ENCODE measurements at places on chromosomes 7 and 10. TPM values are rescaled to one million over a fixed set of nuclear protein-coding genes. Genes with fewer than 3 reads are reported as not detected.

GRCh38 chr7:41110186-41110585 lies 592.7 kb downstream of the INHBA start:
- no peak overlapping the region for H3K27ac ChIP-seq
- no peaks in the 10 kb centered on the region for H3K4me1 ChIP-seq
- H3K36me3 ChIP-seq, result no peaks in the 10 kb centered on the region
- H3K4me3 ChIP-seq, result no peak overlapping the region

Gene PNLIPRP3
- total RNA-seq, result not detected

DNA sequence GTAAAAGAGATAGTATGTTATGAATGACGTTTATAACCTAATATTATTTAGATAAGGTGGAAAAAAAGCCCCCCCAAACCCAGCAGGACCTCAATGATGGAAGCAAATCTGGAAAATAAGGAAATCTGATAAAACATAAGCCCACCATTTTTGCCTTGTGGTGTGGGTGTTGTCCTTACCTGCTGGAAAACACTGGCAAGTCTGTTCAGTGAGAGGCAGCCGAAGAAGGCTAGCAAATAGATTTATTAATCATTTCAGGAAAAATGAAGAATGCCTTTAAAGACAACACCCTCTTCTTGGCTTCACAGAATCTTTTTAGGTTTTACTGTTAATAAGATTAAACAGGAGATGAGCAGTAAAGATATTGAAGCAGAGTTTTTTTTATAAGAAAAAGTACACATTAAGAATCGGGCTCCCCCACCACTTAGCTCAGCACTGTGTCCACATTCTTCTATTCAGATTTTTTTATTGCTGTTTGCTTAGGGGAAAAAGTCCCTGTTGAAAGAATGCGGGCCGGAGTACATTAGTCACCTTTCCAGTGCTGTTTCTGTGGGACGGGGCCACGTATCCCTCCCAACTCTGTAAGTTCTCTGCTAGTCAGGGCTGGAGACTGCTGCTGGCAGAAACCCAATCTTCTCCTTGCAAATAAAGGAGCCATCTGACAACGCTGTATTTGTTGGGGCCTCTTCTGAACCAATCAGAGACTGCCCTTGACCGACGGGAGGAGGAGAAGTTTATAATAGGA lies 104.1 kb downstream of the EVX1 start:
- DNase-seq, result no peak
- H3K4me3 ChIP-seq, result no peak overlapping the region
- no peaks in the 10 kb centered on the region for H3K36me3 ChIP-seq
- peaks cover 3% of the 10 kb centered on the region for H3K27me3 ChIP-seq
- no peak overlapping the region for H3K27ac ChIP-seq

GRCh38 chr7:13433946-13434345 lies 555.5 kb downstream of the ETV1 start:
- H3K27me3 ChIP-seq, result no peaks in the 10 kb centered on the region
- no peak overlapping the region for H3K27ac ChIP-seq
- no peak for DNase-seq
- no peaks in the 10 kb centered on the region for H3K4me1 ChIP-seq

DNA sequence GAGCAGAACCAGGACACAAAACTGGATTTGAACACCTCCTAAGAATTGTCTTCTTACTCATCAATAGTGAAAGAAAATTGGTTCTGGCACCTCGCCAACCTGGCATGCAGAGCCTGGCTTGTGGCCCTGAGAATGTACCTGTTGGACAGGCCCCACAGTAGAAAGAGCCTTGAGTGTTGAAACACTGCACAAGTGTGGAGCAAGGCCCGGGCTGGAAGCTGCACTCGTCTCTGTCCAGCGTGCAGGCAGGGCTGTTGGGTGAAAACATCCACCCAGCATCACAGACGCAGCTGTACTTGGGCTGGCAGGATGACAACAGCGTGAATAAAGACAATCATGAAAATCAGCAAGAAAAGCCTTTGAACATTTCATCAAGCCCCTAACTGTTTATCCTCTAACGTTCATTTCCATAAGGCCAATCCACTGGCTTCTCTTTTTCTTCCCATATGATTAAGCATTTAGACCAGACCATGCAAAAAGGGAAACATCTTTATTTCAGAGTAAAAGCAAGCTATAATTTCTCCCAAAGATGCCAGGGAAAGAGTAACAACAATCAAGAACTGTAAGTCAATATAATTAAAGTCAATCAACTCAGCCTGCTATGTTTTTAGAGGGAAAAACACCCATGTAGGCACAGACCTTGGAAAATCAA lies 15.6 kb downstream of the CUBN start:
- H3K4me3 ChIP-seq, result no peak overlapping the region
- no peak overlapping the region for H3K27ac ChIP-seq
- H3K36me3 ChIP-seq, result peaks cover 4% of the 10 kb centered on the region
- no peaks in the 10 kb centered on the region for H3K27me3 ChIP-seq

DNA sequence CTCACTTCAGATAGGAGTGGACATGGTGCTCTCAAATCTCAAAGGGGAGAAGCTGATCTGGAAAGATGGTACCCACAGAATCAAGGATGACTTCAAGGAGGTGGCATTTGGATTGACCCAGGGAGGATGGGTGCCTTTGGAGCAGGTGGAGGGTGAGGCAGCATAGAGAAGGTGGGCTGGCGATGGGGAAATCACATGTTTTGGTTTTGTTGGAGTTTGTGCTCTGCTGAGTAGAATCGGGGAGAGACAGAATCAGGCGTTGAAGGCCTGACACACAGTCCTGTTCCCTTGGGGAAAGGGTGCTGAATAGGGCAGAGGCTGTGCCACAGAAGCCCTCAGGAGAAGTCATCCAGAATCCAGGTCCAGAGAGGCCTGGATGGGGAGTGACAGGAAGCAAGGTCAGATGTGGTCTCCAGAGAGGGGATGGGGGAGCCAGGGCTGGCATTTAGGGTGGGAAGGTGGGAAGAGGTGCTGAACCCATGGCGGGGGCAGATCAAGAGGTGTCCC lies 291.1 kb downstream of the GLRX3 start:
- no peak overlapping the region for H3K27ac ChIP-seq
- H3K4me1 ChIP-seq, result no peaks in the 10 kb centered on the region
- no peak for DNase-seq
- H3K27me3 ChIP-seq, result no peaks in the 10 kb centered on the region
- H3K4me3 ChIP-seq, result no peak overlapping the region

GRCh38 chr10:58570979-58571378 lies 58.3 kb downstream of the BICC1 start:
- DNase-seq, result no peak
- H3K27me3 ChIP-seq, result no peaks in the 10 kb centered on the region
- no peak overlapping the region for H3K27ac ChIP-seq
- no peak overlapping the region for H3K4me3 ChIP-seq

Gene GFRA1
- not detected for total RNA-seq

DNA sequence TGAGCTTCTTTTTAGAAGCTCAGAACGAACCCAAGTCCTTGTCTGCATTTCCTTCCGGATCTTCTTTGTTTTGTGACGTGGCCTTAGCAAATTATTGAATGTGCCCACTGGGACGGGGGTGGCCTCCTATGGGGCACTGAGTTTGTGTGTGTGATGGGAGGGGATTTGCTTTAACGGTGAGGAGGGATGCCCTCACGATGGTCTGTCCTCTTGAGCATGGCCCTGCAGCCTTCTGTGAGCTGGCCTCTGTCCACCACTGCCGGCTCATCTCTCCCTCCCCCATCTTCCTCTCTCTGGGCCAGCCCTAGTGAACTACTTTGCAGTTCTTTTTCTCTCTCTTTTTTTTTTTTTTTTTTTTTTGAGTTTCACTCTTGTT lies 62.9 kb upstream of the MKRN1 start:
- no peak for DNase-seq
- H3K4me3 ChIP-seq, result no peak overlapping the region
- H3K27ac ChIP-seq, result no peak overlapping the region
- H3K27me3 ChIP-seq, result peaks cover 3% of the 10 kb centered on the region

Gene GPR85
- not detected for total RNA-seq

GRCh38 chr10:6819301-6819700 lies 239.2 kb upstream of the PRKCQ start:
- H3K4me1 ChIP-seq, result no peaks in the 10 kb centered on the region
- H3K27me3 ChIP-seq, result peaks cover 21% of the 10 kb centered on the region
- H3K4me3 ChIP-seq, result no peak overlapping the region
- H3K36me3 ChIP-seq, result no peaks in the 10 kb centered on the region
- no peak for DNase-seq
- no peak overlapping the region for H3K27ac ChIP-seq

GRCh38 chr7:6637544-6638229 lies 569 bp downstream of the ZNF316 start:
- peaks cover 32% of the 10 kb centered on the region for H3K4me1 ChIP-seq
- peak overlapping the region; percentile 82 for H3K4me3 ChIP-seq
- no peaks in the 10 kb centered on the region for H3K27me3 ChIP-seq
- peak overlapping the region; percentile 74 for H3K27ac ChIP-seq
- peaks cover 35% of the 10 kb centered on the region for H3K36me3 ChIP-seq

Gene CPED1
- total RNA-seq, result not detected

Measured in activated CD4-positive, alpha-beta memory T cell treated with anti-CD3 and anti-CD28 coated beads, Interleukin-2, amount 10 ng/mL, durations not matched to agents 7 days and 5 days (primary cell).